ENCODE measurements at places on chromosomes 7 and 10. TPM values are rescaled to one million over a fixed set of nuclear protein-coding genes. Genes with fewer than 3 reads are reported as not detected.

DNA sequence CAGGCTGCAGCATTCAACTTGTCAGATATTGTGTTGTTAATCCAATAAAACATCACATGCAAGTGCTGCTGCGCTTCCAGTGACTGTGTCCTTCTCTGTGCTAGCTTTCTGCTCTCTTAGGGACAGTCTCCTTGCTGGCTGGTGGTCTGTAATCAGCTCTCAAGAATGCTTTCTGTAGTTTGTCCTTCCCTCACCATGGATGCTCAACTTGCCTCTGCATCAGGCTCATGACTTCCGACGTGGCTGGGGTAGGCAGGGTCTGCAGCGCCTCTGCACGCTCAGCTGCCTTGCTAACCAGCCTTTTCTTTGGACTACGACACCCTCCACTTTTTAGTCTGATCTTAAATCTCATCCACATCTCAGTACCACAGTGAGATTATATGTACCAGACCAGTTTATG lies 58.3 kb downstream of the MMRN2 start:
- no peak for DNase-seq

- no peak for DNase-seq
Measured at GRCh38 chr7:80950550-80950967, 31.7 kb upstream of the SEMA3C start.

UNCX gene
- total RNA-seq: not detected

DNA sequence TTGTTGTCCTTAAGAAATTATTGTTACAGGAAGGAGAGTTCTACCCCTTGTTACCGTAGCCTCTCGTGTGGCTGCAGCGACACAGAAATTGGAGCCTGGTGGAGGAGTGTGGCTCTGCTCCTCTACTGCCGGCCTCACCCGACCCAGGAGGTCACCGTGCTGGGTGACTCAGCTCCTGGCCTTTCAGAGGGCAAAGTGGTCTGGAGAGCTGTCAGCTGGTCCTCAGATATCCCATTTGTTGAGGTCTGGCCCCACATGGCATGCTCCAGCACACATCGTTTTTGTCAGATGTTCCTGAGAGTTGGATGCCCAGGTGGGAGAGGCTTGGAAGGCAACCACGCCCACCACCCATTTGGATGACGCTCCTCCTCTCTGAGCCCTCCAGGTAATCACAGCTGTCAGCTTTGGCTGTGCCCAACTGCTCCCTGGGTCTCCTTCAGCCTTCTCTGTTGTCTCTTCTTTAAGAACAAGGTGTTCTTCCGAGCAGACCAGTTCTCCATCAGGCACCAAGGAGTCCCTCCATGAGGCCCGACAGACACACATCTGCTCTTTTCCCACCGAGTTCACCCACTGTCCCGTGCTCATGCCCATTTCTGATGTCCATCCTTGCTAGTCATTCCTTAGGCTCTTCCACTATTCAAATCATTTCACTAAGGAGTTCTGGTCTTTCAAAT lies 80.3 kb downstream of the RAMP3 start:
- DNase-seq: no peak

ATP6V0A4 gene
- not detected for total RNA-seq

DNA sequence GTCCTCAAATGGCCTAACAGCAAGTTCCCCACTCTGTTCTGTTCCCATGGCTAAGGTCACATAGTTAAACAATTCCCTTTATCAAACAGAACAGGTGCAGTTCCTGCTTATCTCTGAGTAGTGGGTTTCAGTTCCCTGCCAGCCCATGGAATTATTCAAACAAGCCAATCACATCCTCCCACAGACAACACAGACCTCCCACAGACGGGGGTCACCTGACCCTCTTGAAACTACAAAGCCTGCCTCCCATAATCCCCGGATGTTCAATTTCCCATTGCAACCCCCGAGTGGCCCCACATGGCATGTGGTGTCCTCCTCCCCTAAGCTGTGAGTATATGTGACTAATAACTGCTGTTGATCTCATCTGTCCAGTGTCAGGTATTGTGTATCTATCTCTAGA lies 64.1 kb downstream of the TMEM168 start:
- no peak for DNase-seq

DNA sequence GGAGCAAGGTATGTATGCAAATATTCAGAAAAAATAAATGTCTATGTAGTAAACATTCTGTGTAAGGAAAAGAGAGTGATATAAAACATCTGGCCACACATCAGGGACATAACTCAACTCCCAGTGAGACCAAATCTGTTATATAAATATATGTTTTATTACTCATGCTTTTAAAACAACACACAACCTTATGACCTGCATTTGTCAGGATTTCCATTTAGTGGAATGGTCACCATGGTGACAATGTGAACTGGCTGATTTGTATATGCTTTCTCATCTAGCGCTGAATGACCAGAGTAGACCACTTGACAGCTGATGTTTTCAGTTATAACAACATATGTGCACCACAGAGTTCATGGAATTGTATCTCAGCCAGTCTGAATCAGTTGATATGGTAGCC lies 551.7 kb downstream of the HTR7 start:
- no peak for DNase-seq

COX15 gene
- total RNA-seq: 53.3 TPM

DNA sequence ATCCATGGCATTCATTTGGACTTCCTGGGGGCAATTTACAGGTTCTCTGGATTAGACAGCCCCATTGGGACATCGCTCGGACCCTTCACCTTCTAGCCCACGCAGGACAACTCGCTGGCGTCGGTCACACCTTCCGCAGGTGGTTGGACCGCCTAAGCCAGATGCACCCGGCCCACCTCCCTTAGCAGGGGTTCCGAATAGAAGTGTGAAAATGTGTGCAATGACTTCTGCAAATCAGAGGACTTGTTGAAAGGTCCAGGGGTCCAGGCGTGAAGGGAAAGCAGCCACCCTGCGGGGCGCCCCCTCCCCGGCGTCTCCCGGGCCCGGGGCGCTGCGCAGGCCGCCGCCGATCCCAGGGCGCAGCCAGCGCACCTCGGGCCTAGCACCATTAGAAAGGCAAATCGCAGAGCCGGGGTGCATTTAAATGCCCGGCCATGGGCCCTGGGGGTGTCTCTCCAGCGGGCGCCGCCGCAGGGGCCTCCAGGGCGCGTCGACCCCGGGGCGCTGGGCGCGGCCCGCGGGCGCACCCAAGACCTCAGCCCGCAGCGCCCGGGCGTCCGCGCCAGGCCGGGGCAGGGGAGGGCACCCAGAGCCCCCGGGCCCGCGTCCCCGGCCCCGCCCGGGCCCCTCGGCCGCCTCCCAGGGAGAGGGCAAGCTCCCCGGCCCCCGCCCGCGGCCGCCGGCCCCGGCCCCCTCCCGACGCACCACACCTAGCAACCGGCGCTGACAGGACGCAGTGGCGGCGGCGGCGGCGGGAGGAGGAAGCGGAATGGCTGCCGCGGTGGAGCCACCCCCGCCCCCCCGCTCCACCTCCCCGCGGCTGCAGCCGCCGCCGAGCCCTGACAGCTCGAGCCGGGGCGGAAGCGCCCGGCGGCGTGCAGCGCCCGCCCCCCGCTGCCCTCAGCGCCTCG lies 1.2 kb downstream of the JAZF1 start:
- DNase-seq: peak; percentile 83

HHEX gene
- total RNA-seq: 84.2 TPM

DNA sequence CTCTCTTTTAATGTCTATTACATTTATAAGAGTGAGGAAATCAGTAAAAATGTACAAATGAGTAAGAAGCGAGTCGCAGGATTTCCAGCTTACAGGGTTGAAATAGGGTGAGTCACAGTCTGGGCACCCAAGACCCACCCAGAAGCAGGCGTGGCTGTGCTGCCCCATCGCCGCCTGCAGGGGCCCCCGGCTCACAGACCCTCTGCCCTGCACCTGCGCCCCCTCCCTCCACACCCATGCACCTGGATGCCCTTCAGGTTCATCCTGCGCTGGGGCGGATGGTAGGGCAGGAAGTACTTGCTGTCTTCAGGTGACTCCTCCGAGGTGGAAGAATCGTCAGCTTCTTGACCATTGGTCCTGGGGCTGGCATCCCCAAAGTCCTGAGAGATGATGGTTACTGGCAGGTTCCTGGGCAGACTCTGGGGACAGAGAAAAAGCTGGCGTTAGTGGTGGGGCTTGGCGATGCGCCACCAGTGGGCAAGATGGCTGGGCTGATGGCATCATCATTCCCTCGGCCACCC lies 90.2 kb upstream of the GNA12 start:
- no peak for DNase-seq

- no peak for DNase-seq
Measured at GRCh38 chr7:84175461-84175860, 19.1 kb downstream of the SEMA3A start.

GPR37 gene
- not detected for total RNA-seq
